ENCODE measurements at places on chromosomes 1 and 21.

- peak; percentile 24 for DNase-seq
Measured at GRCh38 chr1:6440198-6441126, 15.9 kb downstream of the ESPN start.

DNA sequence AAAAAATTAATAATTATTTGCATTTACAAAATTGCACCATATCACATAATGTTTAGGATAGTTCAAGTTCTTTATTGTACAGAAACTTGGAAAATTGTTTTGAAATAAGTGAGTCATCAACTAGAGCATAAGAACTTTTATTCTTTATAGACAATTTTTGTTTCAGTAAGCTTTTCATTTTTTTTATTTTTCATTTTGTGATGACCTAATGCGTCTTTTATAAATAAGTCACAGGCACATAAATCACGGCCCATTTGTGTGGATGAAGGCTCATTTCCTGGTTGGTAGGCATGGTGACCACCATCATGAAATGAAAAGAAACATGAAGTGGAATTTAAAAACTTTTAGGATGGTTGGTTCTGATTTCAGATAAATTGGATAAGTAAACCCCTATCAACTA is 39.3 kb downstream of the SPAG17 start:
- DNase-seq = no peak

DNA sequence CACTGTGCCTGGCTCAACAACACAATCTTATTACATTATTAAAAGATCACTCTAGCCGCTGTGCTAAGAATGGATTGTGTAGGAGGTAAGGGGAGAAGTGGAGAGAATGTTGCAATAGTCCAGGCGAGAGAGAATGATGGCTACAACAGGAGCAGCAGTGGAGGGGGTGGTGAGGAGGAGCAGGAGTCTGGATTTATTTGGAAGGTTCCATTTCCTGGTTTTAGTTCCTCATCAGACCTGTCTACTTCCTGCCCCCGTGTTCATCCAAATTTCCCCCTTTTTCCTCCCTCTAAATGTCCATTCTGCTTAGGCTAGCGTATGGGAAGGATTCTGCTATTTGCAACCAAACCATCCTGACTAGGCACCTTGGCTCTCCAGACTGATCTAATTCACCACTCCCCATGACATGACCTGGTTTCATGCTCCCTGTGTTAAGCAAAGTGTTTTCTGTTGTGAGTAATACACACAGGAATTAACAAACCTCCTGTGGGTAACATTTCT is 35.1 kb upstream of the EYA3 start:
- DNase-seq = peak; percentile 46

DNA sequence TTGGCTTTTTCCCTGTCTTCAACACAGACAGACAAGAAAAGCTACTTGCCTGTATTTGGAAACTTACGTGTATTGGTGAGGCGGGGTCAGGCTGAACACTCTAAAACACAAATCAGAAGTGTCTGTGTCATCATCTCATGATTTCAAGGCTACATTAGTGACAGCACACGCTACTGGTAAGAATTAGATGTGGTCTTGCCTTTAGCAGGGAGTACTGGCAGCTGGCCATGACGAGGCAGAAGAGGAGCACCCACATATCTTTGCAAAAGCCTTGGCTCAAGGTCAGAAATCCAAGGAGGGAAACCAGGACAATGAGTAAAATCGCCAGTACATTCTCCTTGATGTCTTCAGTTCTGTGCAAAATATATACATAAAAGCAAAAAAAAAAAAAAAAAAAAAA is 77.7 kb downstream of the PCNX2 start:
- no peak for DNase-seq

- DNase-seq = no peak
Measured at GRCh38 chr1:15337656-15338402, 71.9 kb upstream of the EFHD2 start.

GRCh38 chr1:222557148-222557547 is 9.2 kb upstream of the HHIPL2 start:
- no peak for DNase-seq

DNA sequence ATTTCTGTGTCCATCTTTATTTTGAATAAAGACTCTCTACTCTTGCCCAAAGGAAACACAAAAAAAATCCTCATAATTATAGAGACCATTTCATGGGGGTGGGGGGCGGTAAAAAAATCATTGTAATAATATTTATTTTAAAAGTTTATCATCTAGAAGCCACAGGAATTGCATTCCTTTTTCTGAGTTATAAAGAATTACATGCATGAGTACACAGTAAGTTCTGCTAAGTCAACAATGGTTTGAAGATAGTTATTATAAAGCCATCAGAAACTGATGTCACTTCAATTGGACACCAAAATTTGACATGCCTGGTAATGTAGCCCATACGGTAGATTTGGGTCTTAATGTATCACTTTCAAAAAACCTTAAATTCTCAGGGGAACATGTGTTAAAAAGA is 478.1 kb upstream of the NR5A2 start:
- no peak for DNase-seq

- DNase-seq = no peak
Measured at GRCh38 chr1:181028615-181029014, 5.2 kb upstream of the MR1 start.

DNA sequence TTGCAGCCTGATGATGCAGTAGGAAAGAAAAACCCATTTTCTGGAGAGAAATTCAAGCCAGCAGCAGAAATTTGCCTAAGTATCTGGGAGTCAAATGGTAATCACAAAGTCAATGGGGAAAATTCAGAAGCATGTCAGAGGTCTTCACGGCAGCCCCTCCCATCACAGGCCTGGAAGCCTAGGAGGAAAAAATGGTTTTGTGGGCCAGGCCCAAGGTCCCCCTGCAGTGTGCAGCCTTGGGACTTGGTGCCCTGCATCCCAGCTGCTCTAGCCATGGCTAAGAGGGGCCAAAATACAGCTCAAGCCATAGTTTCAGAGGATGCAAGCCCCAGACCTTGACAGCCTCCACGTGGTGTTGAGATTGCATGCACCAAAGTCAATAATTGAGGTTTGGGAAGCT is 334.8 kb downstream of the PTBP2 start:
- no peak for DNase-seq

DNA sequence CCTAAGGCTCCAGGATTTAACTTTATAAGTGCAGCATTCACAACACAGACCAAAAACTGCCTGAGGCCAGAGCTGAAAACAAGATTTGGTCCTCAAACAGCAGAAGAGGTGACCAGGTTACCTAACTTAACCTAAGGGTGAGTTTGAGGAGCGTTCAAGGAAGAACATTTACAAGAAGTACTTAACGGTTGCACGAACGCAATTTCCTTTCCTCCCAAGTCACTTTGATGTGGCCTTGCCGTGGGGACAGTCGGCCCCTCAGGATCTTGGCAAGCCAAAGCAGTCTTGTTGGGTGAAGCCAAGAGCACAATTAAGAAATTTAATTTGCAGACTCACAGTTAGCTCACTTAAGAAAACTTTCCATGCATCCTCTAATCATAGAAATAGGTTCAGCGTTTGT is 202.6 kb upstream of the COA6 start:
- no peak for DNase-seq

DNA sequence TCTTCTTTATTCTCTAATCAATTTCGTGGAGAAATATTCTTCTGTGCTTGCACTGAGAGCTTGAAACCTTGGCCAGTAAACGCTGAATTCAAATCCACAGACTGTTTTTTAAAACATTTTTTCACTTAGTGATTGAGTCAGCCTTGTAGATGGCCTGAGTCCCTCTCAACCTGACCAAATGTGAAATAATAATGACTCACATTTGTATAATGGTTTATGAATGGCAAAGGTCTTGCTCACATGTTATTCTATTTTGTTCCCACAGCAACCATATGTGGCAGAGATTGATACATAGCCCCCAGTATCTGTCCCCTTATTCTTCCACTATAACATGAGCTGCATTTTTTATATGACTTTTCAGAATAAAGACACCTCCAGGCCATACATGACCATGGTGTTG is 47.8 kb upstream of the CCDC190 start:
- DNase-seq = no peak

GRCh38 chr1:214270097-214270650 is 10.8 kb upstream of the SMYD2 start:
- no peak for DNase-seq

DNA sequence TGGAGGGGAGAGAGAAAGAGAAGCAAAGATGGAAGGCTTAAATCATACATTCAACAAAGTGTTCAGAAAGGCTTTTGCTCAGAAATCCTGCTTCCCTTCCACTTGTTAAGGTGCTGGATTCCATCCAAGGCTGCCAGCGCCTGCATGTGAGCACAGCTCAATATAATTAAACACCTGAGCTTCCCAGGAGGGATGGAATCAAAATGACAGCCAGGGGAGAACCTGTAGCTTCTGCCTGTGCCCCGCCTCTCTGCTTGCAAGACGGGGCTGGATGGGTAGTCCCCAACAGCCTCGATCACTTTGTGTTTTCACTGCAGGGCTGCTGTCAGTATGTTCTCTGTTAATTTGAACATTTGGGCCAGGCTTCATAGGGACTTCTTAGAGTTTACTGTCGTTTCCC is 225.7 kb downstream of the KCNH1 start:
- DNase-seq = no peak

GRCh38 chr21:37700641-37701202 is 215.5 kb downstream of the KCNJ6 start:
- peak; percentile 86 for DNase-seq

GRCh38 chr21:34941162-34941561 is 107.9 kb downstream of the RUNX1 start:
- no peak for DNase-seq

GRCh38 chr1:17603091-17603841 is 63.8 kb downstream of the ARHGEF10L start:
- DNase-seq = no peak

GRCh38 chr1:119647228-119647733 is 785 bp downstream of the ZNF697 start:
- DNase-seq = no peak

- DNase-seq = peak; percentile 25
Measured at GRCh38 chr1:65063025-65063424, 85.0 kb upstream of the AK4 start.

GRCh38 chr1:168520052-168520751 is 23.6 kb downstream of the XCL2 start:
- DNase-seq = peak; percentile 86

DNA sequence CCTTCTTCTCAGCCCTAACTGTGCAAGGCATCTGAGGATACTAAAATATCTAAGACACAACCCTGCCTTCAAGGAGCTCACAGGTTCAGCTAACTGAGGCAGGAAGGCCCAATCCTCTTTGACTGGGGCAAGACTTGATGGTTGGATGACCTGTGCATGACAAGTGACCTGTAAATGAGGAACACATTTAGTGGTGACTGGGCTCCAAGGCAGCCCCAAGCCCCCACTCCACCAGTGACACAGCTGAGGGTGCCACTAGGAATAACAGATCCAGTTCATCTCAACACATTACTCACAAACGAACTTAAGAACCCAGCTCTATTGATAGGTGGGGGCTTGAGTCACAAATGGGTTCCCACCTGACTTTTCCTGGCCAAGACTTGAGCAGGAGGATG is 244.7 kb upstream of the IRF2BP2 start:
- no peak for DNase-seq

- DNase-seq = no peak
Measured at GRCh38 chr21:17119466-17120297, 393.2 kb upstream of the CXADR start.

GRCh38 chr1:212221801-212222200 is 63.4 kb upstream of the PPP2R5A start:
- no peak for DNase-seq

- peak; percentile 42 for DNase-seq
Measured at GRCh38 chr1:28915031-28915895, 894 bp downstream of the EPB41 start.

GRCh38 chr1:29032841-29033240 is 90.9 kb downstream of the TMEM200B start:
- DNase-seq = no peak

DNA sequence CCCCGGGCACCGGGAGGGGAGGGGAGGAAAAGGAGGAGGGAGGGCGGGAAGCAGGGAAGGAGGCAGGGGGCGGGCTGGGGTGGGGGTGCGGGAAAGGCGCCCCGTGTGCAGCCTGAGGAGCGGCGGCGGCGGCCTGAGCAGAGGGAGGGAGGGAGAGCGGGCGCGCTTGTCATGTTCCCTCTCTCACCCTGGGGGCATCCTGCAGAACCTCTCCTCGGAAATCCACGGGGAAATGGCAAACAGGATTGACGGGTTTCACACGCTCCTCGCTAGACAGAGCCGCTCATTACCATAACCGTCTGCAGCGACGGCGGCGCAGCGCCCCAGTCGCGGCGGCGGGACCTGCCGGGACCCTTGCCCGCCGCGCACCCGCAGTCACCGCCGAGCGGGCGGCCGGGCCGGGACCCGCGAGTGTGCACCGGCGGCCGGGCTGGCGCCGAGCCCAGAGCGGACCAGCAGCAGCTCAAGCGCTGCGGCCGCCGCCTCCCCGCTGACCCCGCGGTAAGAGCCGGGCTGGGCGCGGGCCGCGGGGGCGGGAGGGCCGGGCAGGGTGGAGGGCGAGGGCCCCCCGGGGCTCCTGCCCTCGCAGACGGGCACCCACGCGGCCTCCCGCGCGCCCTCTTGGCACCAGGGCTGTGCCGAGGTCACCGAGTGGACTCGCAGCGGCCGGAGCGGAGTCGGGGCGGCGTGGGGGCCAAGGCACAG is at the start of gene SERTAD4:
SERTAD4 (plus strand) TSS at position 286 of the 705 bp plus-strand sequence. CDS start 5,165 bp downstream, outside the sequence.
- DNase-seq = no peak

- no peak for DNase-seq
Measured at GRCh38 chr1:201172326-201172725, 18.1 kb upstream of the TMEM9 start.

GRCh38 chr1:186202271-186202764 is 172.7 kb downstream of the TPR start:
- DNase-seq = no peak

GRCh38 chr1:36465731-36466369 is 1.7 kb upstream of the MRPS15 start:
- DNase-seq = no peak

DNA sequence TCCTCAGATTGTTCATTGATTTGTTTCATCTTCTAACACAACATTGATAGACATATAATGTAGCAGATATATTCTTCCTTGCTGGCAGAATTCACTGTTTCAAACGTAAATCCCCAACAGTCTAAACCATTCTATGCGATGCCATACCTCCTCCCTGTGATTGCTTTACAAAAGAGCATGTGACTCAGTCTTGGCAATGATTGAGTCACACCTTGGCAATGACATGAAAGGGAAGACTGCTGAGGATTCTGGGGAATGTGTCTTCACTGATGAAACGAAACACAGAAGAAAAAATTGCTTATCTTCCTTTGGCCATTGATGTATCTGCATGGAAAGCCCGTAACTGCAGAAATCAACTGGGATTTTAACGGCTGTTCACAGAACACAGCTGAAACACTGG is 409.6 kb upstream of the ZRANB2 start:
- no peak for DNase-seq

DNA sequence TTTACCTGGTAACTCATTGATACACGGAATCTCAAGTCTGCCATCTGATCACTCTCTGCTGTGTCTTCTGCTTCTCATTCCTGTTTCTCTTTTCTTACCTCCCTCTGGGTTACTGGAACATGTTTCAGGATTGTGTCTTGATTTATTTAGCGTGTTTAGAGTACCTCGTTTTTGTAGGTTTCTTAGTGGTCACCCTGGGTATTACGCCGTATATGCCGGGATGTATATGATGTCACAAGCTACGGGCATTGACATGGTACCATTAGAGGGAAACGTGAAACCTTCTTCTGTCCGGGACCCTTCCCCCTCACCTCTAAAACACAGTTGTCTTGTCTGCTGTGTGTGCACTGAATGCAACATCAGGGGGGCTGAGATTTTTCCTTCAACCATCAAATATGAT is 2.8 kb downstream of the ACTRT2 start:
- DNase-seq = no peak
